ENCODE measurements at places on chromosomes 12 and 14.

GRCh38 chr14:23346693-23347405, 5.8 kb downstream of the SLC22A17 start:
- no peak for DNase-seq

DNA sequence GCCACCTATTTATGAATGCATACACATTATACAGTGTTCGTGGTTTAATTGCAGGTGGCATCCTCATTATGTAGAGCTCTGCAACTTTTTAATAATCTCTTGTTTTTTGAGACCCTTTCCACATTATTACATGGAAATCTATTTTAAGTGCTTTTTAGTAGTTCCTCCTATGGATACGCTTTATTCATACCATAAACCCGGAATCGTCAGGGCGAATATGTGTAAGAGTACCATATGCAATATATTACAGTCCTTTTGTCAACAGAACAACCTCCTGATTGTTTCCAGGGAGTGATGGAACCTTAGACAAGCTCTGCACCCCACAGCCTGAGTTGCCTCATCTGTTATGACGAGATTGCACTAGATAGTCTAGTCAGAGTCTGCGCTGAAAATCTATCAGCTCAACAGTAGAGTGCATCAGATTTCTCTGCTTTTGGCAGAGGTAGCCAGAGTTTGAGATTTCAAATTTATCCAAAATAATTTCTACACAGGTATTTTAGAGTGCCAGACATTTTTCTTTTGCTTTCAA, 33.6 kb downstream of the EID3 start:
- no peak for DNase-seq

DNA sequence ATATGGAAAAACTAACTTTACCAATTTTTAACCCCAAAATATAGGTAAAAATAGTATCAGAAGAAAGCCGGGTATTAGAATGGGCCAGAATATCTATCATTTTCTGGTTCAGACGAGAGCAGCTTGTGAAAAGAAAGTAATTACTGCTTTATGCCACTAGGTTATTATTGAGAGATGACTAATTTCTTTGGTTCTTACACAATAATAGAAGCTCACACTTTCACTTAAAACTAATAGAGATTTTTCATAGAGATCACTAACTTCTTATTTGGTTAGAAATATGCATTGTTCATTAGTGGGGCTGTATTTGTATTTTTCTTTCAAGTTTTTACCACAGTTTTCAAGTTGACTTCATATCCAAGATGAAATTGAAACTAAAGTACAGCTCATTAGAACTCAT, 1241.2 kb upstream of the FLRT2 start:
- DNase-seq = no peak

- no peak for DNase-seq
Observed at GRCh38 chr14:29637411-29637810, 290.2 kb downstream of the PRKD1 start.

- DNase-seq = peak; percentile 62
Observed at GRCh38 chr12:32178341-32179010, 71.8 kb downstream of the BICD1 start.
